Dermis microvascular lymphatic vessel endothelial cell (primary cell): ENCODE measurements at places on chromosomes 5 and 9. TPM values are rescaled to one million over a fixed set of nuclear protein-coding genes. Genes with fewer than 3 reads are reported as not detected.

- DNase-seq, result no peak
Observed at GRCh38 chr5:72908664-72909063, 47.2 kb upstream of the FCHO2 start.

- no peak for DNase-seq
Observed at GRCh38 chr5:155532621-155533311, 519.2 kb downstream of the KIF4B start.

DNA sequence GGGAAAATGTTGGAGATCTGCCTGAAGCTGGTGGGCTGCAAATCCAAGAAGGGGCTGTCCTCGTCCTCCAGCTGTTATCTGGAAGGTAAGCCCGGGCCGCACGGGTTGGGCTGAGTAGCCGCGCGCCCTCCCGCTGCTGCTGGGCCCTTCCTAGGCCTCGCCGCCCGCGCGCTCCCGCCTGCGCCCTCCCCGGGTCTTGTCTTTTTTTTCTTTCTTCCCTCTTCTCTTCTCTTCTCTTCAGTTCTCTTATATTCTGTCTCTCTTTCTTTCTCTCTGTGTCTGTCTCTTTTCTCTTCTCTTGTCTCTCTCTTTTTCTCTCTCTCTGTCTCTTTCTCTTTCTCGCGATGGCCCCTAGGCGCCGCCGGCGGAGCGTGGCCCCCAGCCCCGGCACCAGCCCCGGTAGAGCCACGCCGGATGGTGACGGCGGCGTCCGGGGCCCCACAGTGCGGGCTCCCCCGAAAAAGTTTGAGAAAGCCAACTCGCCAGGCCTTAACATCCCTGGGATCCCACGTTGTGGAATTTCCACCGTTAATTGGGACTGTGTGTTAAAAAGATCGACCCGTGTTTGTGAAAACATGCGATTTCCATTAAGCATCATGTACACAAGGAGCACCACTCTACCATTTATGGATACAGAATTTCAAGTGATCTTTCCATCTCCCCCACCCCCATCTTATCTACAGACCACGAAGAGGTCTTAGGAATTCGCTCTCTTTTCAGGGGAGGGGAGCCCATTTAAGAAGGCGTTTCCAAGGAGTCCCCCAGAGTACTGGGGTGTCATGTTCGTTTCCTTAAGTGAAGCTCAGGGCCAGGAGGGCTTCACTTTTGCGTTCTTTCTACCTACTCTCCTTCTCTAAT is 616 bp downstream of the ABL1 start:
- peak; percentile 54 for DNase-seq

GRCh38 chr9:91073049-91073810 is 271.6 kb downstream of the SYK start:
- DNase-seq, result no peak

DNA sequence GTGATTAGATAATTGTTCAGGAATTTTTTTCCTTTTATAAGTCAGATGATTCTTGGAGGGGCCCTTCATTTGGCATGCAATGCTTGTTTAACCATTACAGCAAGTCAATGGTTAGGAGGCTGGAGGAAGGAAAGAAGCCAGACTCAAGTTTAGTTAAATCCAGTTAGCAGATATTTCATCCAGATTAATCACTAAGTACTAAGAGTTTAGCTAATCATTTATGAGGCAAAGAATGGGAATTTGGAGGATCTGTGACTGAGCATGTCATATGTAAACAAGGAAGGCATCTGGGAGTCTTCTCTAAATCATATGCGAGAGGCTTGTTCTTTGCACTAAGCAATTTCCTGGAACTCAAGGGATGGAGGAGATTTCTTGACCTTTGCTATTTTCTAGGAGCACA is 145.3 kb upstream of the SGCD start:
- DNase-seq, result no peak

GRCh38 chr9:112115109-112115508 is 60.0 kb downstream of the SUSD1 start:
- no peak for DNase-seq

DNA sequence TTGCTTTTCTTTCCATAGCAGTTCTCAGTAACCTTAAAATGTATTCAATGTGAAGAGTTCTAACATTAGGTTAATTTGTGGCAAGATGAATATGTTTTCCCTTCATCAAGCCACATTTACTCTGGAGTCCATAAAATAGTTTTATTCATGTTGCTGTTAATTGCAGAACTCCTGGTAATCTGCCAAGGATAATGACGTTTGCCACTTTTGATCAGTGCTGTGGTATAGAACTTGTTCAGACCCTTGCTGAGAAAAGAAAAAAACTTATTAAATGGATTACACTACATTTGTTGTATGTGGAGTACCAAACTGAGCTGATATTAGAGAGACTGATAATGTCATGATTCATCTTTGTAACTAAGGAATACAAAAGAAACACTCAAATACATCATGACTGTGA is 212.4 kb upstream of the DMAC1 start:
- no peak for DNase-seq

- DNase-seq, result no peak
Observed at GRCh38 chr5:22460189-22460588, 393.0 kb downstream of the CDH12 start.

DNA sequence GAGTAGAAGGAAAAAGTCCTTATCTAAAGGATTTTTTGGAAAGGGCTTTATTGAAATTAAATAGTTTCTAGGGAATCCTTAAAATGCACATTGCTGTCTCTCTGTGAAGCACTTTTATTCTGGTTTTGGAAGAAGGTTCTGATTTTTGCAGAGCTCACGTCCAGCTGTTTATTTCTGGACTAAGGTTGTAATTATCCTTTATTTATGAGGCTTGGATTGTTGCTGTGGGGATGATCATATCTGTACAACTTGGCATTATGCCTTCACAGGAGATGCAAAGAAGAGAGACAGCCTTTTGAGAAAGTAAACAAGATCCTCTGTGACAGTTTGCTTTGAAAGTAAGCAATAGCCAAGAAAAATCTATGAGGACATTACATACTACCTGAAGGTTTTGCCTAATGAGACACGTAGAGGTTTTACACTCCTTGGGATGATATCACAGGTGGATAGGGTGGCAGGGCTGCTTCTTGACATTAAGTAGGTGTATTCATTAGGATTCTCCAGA is 14.6 kb downstream of the SMARCA2 start:
- DNase-seq, result no peak

GRCh38 chr9:97572196-97572891 is 60.8 kb downstream of the TSTD2 start:
- DNase-seq, result no peak

GRCh38 chr5:133919148-133920136 is 49.0 kb downstream of the C5orf15 start:
- DNase-seq, result no peak

- no peak for DNase-seq
Observed at GRCh38 chr9:20043035-20043434, 254.2 kb upstream of the SLC24A2 start.

DNA sequence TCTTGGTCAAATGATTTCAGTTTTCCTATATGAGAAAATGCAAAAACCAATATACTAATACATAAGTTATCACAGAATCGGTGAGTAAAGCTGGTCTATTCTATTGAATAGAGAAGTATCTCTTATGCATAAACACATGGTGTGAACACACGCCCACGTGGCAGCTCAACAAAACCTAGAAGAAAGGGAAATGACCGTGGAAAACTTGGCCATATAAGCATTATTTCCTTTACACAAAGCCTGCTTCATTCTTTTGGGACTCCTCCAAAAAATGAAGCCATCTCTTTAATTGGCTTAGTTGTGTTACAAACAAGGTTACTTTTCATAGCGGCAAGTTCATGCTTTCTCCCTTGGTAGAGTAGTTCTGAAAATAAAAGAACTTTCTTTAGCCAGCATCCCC is 183.2 kb downstream of the TMEM161B start:
- no peak for DNase-seq

DNA sequence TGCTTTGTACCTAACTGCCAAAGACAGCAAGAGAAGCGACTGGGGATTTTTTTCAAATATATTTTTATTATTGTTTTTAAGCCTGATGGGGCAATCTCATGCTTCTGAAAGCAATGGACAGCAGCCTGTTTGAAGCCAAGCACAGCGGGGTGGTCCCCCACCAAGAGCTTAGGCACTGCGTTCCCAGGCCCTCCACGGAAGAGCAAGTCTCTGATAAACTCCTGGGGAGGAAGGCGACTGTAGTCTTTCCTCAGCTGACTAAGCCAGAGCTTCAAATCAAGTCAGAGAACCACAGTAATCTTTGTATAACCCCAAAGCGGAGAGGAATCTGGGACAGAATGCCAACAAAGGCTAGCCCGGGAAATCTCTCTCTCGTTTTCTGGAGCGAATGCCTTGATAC is 54.4 kb downstream of the ARSB start:
- no peak for DNase-seq

- DNase-seq, result no peak
Observed at GRCh38 chr9:21972361-21972760, 21.8 kb downstream of the CDKN2A start.

GRCh38 chr9:69254223-69254622 is 70.8 kb upstream of the ENTREP1 start:
- DNase-seq, result no peak

- DNase-seq, result no peak
Observed at GRCh38 chr5:151958111-151958510, 33.5 kb upstream of the GLRA1 start.

DNA sequence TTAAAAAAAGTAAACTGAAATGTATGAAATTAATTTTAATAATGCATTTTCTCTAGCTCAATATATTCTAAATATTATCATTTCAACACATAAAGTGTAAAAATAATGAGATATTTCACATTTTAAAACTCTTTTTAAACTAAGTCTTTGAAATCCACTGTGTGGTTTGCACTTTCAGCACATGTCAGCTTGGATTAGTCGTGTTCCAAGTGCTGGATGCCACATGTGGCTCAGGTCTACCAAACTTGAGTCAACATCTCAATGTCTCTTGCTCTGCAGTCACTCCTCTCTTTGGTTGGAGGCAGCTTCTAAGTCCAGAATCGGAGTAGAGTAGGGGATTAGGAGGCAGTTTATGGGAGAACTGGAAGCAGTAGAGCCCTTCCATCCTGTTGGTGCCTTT is 173.7 kb upstream of the ANKRD55 start:
- no peak for DNase-seq

GRCh38 chr5:180349391-180349790 is 3.7 kb downstream of the GFPT2 start:
- no peak for DNase-seq

DNA sequence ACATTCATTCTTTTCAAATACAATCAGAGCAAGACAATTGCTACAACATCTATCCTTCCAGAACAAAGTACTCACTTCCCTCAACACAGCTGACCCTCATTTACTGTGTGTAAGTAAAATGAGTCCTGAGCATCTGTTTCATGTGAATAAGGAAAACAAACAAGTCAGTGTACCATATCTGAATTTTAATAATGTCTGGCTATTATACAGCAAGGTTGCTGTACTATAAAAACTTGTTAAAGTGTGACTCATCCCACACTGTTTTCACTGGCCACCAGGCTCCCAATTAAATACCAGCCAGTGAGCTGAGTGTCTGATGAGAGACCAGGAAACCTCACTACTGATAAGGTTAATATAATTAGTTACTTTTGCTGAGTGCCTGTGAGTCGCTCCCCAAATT is 339.8 kb downstream of the AGTPBP1 start:
- DNase-seq, result no peak

The CDKN2B gene
- total RNA-seq, result 5.1 and 9.9 TPM in 2 replicates

The INSL4 gene
- total RNA-seq, result not detected in 2 replicates

The AHRR gene
- 4.5 and 5.4 TPM in 2 replicates for total RNA-seq

The PCA3 gene
- total RNA-seq, result 0.25 TPM in 1 of 2 replicates, not detected in the other

The PCDHA5 gene
- under 0.01 TPM in 2 replicates for total RNA-seq

The CCNI2 gene
- under 0.01 TPM in 2 replicates for total RNA-seq

The PCDHB7 gene
- total RNA-seq, result 0.26 and 1.4 TPM in 2 replicates

The ARAP3 gene
- 25.5 and 42.5 TPM in 2 replicates for total RNA-seq
